Renal cortical epithelial cell (primary cell): ENCODE measurements at places on chromosomes 6 and 20. TPM values are rescaled to one million over a fixed set of nuclear protein-coding genes. Genes with fewer than 3 reads are reported as not detected.

The MAS1 gene
- total RNA-seq, result not detected in 2 replicates

DNA sequence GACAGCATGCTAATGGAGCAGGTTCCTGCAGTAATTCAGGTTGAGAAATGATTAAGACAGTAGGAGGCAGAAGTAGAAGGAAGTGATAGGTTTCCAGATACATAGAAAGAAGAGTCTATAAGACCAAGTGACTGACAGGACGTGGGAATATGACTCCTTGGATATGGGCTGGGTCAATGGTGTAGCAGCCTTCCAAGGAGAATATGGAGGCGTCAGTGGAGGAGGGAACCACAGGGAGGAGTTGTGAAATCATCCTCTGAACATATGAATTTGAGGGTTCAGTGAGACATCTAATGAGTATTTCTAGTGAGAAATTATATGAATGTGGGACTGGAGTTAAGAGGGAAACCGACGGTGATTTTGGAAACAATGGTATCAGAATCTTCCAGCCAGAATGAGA is 43.3 kb downstream of the NUDT3 start:
- no peak for DNase-seq

The SMIM29 gene
- total RNA-seq, result 9.9 and 30.6 TPM in 2 replicates

DNA sequence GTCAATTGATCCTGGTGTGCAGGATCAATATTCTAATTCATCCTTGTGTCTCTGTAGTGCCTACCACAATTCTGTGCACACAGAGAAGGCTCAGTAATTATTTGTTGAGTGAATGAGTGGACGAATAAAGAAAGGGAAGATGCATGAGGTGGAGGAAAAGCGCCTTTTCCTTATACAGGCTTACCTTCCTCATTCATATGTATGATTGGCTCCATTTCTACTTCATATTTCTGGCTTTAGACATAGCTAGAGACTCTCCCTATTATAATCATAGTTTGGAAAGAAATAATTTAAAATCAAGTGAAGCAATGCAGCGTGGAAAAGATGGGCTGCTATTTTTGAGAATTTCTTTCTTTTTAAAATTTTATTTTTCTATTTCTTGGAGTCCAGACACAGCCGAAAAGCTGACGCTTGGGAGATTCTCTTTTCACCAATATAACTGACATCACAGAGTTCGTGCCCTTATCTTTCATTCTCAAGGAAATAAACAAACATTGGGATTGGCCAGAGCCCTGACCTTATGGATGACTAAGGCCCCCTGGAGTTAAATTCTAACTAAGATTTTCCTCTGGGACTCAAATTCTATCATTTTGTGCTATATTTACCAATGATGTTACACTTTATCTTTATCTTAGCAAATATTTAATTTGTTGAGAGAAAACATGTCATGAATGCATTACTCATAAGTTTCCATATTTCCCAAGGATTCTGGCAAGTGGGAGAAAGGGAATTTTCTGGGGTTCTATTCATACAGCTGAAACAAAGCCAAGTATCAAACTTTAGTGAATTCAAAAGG is 48.1 kb downstream of the PRL start:
- DNase-seq, result peak; percentile 80

GRCh38 chr20:46157625-46158024 is 39.5 kb downstream of the CD40 start:
- DNase-seq, result no peak

GRCh38 chr6:157982102-157982562 is 469 bp downstream of the SYNJ2 start:
- no peak for DNase-seq

DNA sequence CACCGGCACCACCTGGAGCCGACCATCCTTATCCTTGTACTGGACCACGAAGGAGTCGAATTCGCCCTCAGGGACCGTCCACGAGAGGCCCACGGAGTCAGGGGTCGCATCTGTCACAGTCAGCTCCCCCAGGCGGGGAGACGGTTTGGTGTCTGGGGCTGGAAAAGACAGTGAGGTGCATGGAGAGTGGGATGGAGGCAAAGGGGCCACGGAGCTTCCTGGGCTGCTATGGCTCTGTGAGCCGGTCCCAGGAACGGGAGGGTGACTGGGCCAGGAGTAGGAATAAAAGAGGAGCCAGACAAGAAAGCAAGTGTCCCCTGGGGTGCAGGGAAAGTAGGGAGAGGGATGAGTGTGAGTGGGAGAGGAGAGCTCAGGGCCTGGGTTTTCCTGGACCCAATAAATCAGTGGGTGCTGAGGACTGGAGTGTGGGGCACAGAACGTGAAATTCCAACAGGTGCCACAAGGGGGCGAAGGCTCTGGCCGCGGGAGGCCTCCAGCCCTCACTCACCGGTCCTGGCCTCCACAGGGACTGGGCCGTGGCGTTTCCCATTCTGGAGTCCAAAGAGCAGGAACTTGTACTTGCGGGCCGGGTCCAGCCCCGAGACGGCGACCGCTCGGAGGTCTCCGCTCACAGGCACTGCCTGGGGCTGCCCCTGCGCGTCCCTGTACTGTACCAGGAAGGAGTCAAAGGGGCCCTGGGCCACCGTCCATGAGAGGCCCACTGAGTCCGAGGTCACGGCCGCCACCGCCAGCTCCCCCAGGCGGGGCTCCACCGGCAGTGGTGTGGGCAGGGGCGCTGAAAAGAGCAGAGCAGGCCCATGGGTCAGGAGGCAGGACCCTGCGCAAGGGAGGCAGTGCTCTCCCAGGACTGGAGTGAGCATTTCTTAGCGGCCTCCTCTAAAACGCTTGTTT is 9.9 kb downstream of the CYP21A2 start:
- peak; percentile 14 for DNase-seq

- no peak for DNase-seq
Observed at GRCh38 chr20:34861386-34862084, 11.1 kb downstream of the GGT7 start.

The C6orf58 gene
- total RNA-seq, result 0.25 and 1.0 TPM in 2 replicates

GRCh38 chr6:52642368-52642767 is 28.5 kb upstream of the TMEM14A start:
- DNase-seq, result no peak

The TPD52L1 gene
- 105 and 188 TPM in 2 replicates for total RNA-seq

DNA sequence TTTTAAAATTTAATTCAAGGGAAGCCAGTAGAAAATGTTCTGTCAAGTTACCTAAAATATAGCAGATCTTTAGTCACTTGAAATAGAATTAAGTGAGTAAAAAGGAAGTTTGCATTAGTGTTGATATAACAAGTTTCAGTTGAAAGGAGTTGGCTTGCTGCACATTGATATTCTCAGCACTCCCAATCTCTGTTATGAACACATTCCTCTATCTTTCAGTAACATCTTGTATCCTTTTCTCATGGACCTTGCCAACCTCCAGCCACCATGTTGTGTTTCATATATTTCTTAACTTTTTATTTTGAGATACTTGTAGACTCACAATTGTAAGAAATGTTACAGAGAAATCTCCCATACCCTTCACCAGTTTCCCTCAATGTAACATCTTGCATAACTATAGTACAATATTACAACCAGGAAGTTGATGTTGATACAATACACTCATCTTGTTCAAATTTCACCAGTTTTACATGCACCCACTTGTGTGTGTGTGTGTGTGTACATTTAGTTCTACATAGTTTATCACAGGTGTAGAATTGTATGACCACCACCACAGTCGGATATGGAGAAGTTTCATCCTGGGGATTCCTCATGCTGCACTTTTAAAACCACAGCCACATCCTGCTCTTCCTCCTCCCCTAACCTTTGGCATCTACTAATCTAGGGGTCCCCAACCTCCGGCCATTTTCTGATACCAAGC is 20.2 kb upstream of the PAQR8 start:
- no peak for DNase-seq

The THBD gene
- 0.99 and 2.4 TPM in 2 replicates for total RNA-seq

The TNNC2 gene
- total RNA-seq, result not detected in 2 replicates

- peak; percentile 15 for DNase-seq
Observed at GRCh38 chr6:159842035-159842434, 42.0 kb downstream of the PNLDC1 start.

The ACSS2 gene
- 38.2 and 45.9 TPM in 2 replicates for total RNA-seq

DNA sequence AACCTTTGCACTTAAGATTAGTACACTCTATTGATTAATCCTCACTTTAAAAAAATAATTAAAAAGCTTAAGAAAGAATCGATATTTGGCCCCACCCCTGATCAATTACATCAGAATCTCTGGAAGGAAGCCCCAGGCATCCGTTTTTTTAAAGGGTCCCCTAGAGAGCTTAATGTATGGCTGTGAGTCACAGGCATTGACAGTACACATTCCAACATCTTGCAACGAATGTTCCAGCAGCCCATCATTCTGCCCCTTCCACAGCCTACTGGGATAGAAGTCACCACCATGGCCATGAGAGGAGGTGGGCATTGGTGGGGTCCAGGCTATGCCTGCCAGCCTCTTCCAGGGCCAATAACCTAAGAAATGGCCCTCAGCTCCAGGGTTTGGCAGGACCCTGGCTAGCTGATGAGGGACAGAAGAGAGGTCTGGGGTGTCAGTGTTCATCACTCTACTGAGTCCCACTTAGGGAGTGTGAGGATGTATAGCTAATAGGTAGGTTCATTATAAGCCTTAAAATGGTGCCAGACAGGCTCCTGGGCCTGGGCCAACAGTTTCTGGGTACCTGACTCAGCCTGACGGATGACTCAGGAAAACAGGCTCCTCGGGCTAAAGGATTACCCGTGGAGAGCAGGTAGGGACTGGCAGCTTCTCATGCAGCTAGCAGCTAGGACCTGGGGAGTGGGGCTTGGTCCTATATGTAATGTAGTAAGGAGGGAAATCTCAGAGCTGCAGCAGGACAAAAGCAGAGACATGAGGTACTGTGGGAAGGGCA is 40.4 kb downstream of the MDGA1 start:
- peak; percentile 78 for DNase-seq

The CAP2 gene
- 7.3 and 13.1 TPM in 2 replicates for total RNA-seq

- no peak for DNase-seq
Observed at GRCh38 chr20:17579369-17580039, 9.6 kb downstream of the DSTN start.

DNA sequence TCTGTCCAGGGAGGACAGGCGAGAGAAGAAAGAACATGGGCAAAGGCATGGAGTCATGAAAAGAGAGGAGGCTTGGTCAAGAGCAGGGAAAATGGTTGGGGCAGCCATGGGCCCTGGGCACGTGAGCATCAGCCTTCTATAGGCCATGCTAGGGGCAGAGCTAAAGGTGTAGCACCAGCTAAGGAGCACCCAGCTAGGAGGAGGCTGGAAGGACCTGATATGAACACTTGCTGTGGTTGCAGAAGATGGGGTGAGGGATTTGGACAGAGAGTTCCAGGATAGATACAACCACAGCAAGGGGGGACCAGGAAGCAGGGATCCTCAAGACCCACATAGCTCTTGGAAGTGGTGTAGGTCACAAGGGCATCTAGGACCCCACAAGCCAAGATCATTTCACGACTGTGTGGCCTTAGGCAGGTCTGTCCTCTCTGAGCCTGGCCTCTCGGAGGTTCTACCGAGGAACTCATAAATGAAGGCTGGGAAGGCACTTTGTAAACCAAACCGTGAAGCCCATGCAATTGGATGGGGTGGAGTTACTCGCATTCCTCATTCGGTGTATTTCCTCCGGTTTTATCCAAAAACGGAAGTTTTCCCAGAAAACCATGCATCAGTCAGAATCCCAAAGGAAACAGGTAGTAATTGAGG is 74.0 kb upstream of the TOP1 start:
- DNase-seq, result no peak

DNA sequence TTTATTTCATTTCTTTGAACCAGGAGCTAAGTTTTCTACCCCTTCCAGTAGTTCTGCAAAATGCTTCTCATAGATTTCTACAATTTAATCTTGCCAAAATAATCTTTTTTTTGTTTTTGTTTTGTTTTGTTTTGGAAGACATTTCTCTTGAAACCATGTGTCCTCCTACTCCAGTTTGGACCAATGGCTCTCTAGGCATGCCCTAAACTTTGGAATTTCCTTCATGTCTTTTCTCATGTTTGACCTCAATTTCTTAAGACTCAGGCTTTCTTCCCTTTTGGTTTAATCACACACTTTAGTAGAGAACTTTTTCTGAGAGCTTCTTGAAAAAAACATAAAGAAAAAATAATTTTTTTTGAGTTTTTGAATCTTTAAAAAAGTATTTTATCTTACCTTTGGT is 173.8 kb downstream of the GJA1 start:
- DNase-seq, result no peak

The PLCB4 gene
- total RNA-seq, result 159 and 549 TPM in 2 replicates

DNA sequence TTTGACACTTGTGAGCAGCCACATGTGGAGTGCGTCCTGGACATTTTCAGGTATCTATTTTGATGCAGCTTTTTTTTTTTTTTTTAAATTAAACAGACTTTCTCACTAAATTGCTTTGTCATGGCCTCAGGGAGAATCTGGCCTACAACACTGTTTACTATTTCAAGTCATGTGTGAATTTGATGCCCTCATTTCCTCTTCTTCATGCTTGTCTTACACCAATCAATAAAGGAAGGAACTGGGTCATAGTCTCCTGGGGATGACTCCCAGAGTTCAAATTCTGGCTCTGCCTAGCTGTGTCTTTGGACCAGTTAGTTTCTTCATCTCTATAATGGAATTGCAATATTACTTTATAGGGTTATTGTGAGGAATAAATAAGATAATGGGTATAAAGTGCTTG is 554.1 kb downstream of the PRKN start:
- DNase-seq, result peak; percentile 74

DNA sequence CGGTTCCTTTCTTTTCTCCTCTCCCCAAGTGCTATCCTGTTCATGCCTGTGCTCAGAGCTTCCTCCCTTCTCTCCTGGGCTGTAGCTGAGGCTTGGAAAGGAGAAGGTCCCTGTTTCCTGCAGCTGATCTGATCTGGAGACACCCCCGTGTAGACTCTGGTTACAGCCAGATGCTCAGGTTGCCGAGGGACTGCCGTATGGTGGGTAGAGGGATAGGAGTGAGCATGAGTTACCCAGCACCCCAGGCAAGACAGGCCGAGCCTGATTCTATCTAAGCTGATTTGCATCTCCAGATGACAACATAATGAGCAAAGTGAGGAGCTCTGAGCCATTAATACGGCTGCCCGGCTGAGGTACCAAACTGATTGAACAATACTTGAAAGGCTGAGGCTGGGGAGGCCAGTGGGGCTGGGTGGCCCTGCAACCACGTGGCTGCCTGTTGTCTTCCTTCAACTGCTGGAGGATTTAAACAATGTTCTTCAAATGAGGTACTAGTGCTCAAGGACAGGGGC is 91.8 kb downstream of the ASXL1 start:
- no peak for DNase-seq

- DNase-seq, result no peak
Observed at GRCh38 chr20:38373898-38374297, 27.6 kb downstream of the LBP start.

The MROH8 gene
- total RNA-seq, result 1.1 and 1.2 TPM in 2 replicates

The SLPI gene
- 58.2 and 256 TPM in 2 replicates for total RNA-seq

- peak; percentile 15 for DNase-seq
Observed at GRCh38 chr6:97282238-97282725, 734 bp downstream of the MMS22L start.
